ENCODE measurements at places on chromosomes 6 and 20.

GRCh38 chr6:126300735-126301134 is 39.2 kb upstream of the CENPW start:
- DNase-seq = no peak

GRCh38 chr6:153302133-153302532 is 171.1 kb upstream of the RGS17 start:
- no peak for DNase-seq

GRCh38 chr20:61163031-61163430 is 89.0 kb upstream of the CDH4 start:
- DNase-seq = no peak

DNA sequence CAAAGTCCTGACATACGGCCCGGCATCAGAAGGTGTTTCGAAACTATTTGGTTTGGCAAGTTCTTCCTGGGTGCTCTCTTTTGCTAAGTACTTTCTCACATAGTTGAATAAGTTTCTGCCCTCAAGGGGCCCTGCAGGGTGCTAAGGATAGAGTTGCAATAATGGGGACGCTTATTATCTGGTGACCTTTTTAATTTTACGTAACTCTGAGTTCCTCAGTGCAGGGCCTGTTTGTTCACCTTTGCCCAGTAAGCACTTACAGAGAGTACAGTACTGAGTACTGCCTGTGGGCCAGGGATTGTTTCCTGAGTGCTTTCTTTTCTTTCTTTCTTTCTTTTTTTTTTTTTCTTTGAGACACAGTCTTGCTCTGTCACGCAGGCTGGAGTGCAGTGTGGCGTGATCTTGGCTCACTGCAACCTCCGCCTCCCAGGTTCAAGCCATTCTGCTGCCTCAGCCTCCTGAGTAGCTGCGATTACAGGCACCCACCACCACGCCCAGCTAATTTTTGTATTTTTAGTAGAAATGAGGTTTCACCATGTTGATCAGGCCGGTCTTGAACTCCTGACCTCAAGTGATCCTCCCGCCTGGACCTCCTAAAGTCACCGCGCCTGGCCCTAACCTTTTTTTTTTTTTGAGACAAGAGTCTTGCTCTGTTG is 4.5 kb upstream of the PXMP4 start:
- no peak for DNase-seq

- DNase-seq = no peak
These were observed 17.8 kb upstream of the HLA-DRB1 start for GRCh38 chr6:32607263-32607987.

DNA sequence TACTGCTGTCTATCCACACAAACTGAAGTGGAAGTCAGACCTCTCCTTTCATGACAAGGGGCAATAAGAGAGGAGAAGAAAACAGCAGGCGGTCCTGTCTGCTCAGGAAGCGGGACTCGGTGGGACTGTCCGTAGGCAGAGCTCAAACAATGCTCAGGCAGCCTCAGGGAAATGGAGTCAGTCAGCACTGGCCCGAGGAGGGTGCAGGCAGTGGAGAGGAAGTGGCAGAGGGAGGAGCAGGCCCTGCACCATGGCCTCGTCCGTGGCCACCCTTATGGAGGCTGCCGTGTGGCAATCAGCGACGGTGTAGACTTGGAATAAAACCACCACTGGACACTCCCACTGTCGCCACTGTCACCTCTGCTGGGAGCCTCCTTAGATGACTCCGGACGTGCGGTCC is 19.6 kb downstream of the FOXC1 start:
- no peak for DNase-seq

DNA sequence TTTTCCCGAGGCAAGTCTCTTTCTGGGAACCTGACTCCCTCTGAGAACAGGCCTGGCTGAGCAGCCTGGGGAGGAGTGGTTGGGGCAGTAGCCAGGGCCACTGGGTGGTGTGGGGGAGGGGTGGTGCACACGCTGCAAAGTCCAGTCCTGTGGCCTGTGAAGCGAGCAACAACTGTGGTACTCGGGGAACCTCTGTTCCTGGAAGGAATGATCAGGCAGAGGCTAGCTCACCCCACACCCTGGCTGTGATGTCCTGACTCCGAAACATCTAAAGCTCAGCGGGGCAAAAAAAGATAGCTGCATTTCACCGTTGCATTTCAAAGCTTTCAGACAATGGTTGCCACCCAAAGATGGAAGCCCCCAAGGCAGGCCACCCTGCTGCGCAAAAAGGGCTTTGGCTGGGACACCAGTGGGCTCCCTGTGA is 25.5 kb downstream of the PCK1 start:
- DNase-seq = no peak

DNA sequence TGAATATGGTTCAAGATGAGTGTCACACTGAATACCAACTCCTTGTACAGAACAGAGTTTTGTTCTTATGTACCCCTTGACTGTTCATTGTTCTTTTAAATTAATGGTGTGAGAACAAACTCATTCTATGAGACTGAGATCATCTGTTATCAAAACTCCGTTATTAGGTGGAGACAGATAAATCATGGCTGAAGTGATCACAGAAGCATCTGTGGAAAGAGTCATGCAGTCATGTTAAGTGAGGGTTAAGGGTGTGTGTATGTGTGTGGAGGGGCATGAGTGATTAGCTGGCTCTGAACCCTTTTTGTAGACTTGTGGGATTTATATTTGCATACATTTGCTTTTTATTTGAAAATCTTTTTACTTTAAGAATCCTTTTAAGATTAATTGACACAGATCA is 24.7 kb downstream of the ADGRG6 start:
- no peak for DNase-seq

GRCh38 chr20:5834436-5835005 is 84.3 kb downstream of the SHLD1 start:
- DNase-seq = no peak

DNA sequence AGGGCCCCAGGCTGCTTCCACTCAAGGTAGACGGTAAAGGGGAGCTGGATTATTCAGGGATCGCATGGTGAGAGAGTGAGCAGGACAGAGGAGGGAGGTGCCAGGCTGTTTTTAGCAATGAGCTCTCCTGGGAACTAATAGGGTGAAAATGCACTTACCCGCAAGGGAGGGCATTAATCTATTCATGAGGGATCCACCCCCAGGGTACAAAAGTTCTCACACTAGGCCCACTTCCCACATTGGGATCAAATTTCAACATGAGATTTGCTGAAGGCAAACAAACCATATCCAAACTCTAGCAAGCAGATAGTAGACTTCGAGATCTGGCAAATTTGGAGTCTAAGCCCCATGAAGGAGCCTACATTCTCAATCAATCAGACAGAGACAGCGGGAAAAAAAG is 408.6 kb downstream of the RNF144B start:
- no peak for DNase-seq

DNA sequence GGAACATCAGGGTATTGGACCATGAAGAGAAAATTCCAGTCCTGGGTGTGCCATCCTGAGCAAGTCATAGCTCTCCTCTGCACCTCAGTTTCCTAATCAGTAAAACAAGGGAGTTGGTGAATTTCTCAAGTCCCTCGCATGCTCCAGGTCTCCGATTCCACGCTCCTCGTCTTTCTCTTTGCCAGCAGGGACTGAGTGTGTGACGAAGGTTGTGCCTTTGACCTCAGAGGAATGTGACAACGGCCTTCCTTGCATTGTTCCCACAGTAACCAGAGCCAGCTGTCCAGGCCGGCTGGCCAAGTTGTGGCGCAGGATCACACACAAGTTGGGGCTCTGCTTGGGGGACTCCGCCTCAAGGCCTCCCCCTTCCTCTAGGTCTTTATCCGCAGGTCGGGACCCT is 217.3 kb downstream of the ATXN1 start:
- DNase-seq = no peak

DNA sequence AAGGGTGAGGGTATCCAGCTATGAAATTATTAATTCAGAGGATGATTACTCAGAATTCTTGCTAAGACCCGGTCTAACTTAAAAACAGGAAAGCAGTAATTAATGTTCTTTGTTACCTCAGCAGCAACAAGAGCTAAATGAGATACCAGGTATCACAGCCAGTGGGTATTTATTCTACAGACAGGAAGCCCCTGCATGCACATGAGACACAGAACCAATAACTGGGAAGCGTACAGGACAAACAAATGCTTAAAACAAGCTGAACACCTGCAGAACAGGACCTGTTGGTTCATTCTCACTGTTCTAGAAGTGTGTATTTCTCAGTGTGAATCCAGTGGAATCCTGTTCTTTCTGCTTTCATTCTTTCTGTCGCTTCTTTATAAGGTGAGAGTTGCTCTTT is 30.9 kb downstream of the SCML4 start:
- DNase-seq = no peak

DNA sequence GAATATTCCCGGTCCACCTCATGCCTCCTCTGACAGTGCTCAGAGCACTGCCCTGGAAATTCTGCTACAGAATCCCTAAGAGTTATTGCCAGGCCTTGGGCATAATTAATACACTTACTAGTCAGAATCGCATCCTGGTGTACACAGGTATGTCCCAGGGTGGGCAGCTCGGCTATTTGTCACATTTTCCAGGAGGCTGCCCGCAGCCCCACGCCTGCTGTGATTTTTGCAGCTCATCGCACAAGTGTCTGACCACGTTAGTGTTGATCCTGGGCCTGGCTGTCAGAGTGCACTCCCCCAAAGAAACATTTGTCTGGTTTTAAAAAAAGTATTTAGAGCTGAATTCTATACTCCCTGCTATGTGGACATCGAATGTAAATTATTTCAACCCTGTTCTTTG is 105.4 kb downstream of the CD83 start:
- DNase-seq = peak; percentile 74

GRCh38 chr20:50373674-50374286 is 136.4 kb upstream of the PTPN1 start:
- no peak for DNase-seq

DNA sequence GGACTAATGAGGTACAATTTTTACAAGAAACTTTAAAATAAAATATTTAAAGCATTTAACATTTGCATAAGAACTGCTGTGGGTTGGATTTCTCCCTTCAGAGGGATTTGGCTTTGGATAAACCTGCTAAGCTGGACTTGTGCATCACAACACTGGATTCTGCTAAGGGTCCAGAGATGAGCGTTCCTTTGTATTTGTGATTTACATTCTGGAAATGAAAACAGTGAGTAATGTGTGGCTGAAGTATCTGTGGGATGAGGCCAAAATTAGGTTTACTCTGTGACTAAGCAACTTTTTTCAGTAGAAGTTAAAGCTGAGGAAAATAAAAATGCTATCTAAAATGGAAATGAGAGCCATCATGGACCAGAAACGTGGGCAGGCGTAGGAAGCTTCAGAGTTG is 494.3 kb downstream of the EPM2A start:
- DNase-seq = no peak

Data from cerebellar nuclear complex (tissue), 1 donor.